ENCODE measurements at places on chromosomes 7 and 10. TPM values are rescaled to one million over a fixed set of nuclear protein-coding genes. Genes with fewer than 3 reads are reported as not detected.

DNA sequence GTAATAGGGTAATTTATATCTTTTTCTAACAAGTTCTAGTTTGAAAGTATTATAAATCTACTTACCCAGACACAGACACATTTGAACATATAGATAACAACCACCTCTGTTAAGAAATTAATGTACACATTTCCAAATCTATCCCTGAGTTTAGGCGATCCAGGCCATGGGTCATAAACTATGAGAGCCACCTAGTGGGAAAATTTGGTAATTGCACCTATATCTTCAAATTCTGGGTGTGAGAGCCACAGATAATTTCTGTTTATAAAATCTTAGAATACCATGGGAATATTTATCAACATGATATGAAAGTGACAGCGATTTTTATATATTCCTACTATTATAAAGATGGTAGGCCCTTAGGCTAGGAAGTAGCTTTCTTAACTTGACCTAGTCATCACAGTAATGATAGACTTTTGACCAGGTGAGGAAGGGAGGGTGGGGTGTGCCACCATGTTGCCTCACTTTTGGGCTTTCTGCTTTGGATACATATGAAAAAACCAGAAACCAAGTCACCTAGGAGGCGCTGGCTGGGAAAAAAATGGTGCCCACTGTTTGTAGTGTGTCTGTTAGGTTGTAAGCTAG lies 8.0 kb upstream of the EPHA1 start:
- no peak for DNase-seq

SNX10 gene
- 5.6 TPM for total RNA-seq

ACTR1A gene
- 97.6 TPM for total RNA-seq

DNA sequence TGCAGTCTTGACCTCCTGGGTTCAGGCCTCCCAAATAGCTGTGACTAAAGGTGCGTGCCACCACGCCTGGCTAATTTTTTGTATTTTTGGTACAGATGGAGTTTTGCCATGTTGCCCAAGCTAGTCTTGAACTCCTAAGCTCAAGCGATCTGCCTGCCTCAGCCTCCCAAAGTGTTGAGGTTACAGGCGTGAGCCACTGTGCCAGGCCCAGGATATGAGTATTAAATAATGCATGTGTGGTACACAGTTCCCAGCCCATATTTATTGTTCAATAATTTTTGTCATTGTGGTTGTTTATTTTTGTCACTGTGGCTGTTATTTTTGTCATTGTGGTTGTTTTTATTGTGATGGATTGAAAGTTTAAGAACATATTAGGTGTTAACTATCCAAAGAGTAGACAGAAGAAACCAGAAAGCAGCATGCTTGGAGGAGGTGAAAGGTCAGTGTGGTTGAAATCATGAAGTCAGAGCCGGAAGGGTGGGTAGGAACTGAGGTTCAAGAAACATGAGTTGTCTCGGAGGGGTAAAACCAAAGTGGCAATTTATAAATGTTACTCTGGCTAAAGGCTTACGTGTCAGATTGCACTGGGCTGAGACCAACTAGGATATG lies 45.0 kb downstream of the MRC1 start:
- no peak for DNase-seq

ATOH7 gene
- total RNA-seq = 0.63 TPM

- DNase-seq = no peak
These were observed 453.5 kb downstream of the TYW1 start for GRCh38 chr7:67450171-67450570.

GRCh38 chr7:19982841-19983835 lies 209.7 kb upstream of the TMEM196 start:
- peak; percentile 54 for DNase-seq

MEIG1 gene
- total RNA-seq = 7.8 TPM

- no peak for DNase-seq
These were observed 2.4 kb downstream of the OTUD1 start for GRCh38 chr10:23441251-23441650.

ATG9B gene
- total RNA-seq = 29.7 TPM

NXPH1 gene
- total RNA-seq = 0.37 TPM

MALRD1 gene
- total RNA-seq = 19.3 TPM

SPDYE16 gene
- 0.68 TPM for total RNA-seq

GRCh38 chr7:123719197-123719721 lies 29.5 kb downstream of the WASL start:
- DNase-seq = peak; percentile 45

DNA sequence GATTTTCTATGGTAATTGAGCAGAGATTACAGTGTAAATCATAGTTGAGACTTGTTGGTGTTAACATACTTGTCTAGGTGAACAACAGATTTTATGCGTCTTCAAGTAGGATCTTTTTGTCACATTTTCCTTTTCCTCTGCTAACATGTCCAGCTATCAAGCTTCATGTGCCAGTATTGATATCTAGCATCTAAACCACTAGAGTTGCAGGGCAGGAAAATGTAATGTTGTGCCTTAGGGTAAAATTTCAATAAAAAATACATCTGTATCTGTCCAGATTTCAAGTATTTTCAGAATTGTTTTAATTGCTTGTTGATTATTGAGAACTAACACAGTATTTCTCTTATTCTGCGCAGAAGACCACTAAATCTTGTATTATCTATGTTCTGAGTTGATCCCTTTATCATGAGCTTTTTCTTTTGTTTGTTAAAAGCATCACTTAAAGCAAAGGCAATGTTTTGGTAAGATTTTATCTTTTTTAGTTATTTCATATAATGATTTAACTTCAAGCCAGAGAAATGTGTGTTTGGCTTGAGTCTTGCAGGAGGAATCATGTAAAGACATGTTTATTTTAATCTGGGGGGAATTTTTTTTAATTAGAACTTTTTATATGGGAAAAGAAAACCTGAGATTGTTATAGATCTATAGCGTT lies 16.5 kb downstream of the BICC1 start:
- no peak for DNase-seq

GRCh38 chr7:21965291-21965690 lies 19.6 kb upstream of the CDCA7L start:
- no peak for DNase-seq

GRCh38 chr10:16929069-16929468 lies 111.8 kb upstream of the RSU1 start:
- DNase-seq = no peak

GRCh38 chr7:99473315-99473596 lies 566 bp downstream of the ZNF789 start:
- peak; percentile 53 for DNase-seq

GRCh38 chr7:105250706-105251105 lies 138.0 kb downstream of the SRPK2 start:
- DNase-seq = no peak

- DNase-seq = no peak
These were observed 242.0 kb downstream of the ARHGAP12 start for GRCh38 chr10:31686599-31686998.

- DNase-seq = no peak
These were observed 24.7 kb downstream of the AFAP1L2 start for GRCh38 chr10:114379631-114380041.

DNA sequence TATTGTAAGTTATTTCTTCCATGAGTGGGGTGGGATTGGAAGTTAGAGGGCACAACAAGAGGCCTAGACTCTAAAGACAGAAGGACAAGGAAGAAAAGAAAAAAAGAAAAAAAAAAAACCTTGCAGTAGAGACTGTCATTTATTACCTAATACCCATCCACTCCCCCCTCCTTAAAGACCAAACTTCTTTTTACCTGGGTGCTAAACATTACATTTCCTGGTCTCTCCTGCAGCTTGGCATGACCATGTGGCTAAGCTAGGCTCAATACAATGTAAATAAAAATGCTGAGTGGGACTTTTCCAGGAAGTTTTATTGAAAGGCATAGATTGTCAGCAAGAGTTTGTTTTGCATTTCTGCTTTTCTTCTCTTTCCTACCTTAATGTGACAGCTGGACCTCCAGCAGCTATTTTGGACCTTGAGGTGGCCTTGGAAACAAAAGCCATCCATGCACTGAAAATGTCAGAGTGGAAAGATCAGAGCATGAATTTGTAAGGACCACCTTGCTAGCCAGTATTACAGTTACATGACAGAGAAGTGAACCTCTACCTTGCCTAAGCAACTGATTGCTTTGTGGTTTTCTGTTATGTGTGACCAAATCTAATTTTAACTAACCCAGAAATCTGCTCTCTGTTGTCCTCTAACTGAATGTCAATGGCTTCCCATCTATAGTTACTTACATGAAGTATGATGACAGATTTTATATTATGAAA lies 81.3 kb upstream of the SFMBT2 start:
- DNase-seq = no peak

GRCh38 chr7:124152859-124153692 lies 120.2 kb upstream of the TMEM229A start:
- peak; percentile 29 for DNase-seq

SH2D4B gene
- 1.1 TPM for total RNA-seq

DNA sequence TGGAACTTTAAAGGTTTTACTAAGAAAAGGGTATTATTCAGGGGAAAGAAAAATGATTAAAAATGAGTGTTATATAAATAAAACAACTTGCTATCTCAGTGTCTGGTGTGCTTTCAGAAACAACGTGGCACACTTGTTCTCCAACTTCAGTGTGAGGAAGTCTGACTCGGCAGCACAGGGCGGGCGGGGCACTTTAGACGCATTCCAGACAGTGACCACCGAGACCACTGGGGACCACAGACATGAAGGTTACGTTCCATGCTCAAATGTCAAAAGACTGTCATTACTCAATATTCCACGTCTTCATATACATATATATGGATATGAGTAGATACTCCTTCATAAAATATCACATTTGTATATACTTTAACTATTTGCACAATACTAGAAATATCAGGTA lies 87.0 kb downstream of the LARP4B start:
- no peak for DNase-seq

RAMP3 gene
- 23.8 TPM for total RNA-seq

DNA sequence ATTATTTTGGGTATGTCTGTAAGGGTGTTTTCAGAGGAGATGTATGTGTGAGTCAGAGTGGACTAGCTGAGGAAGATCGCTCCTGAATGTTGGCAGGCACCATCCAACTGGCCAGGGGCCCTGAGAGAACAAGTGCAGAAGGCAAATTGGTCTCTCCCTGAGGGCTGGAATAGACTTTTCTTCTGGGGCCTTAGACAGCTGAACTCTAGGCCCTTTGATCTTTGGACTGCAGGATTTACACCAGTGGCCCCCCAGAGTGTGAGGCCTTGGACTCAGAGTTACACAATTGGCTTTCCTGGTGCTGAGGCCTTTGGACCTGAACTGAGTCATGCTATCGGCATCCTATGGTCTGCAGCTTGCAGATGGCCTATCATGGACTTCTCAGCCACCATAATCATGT lies 217.2 kb downstream of the REEP3 start:
- DNase-seq = no peak

HYAL4 gene
- 6.8 TPM for total RNA-seq

HTR7 gene
- 8.3 TPM for total RNA-seq

KCND2 gene
- total RNA-seq = 5.1 TPM

- no peak for DNase-seq
These were observed 410.4 kb upstream of the GALNT17 start for GRCh38 chr7:70721500-70721899.

NKX2-3 gene
- total RNA-seq = 0.19 TPM

GRCh38 chr10:11475831-11476434 lies 135.5 kb downstream of the USP6NL start:
- DNase-seq = no peak

DNA sequence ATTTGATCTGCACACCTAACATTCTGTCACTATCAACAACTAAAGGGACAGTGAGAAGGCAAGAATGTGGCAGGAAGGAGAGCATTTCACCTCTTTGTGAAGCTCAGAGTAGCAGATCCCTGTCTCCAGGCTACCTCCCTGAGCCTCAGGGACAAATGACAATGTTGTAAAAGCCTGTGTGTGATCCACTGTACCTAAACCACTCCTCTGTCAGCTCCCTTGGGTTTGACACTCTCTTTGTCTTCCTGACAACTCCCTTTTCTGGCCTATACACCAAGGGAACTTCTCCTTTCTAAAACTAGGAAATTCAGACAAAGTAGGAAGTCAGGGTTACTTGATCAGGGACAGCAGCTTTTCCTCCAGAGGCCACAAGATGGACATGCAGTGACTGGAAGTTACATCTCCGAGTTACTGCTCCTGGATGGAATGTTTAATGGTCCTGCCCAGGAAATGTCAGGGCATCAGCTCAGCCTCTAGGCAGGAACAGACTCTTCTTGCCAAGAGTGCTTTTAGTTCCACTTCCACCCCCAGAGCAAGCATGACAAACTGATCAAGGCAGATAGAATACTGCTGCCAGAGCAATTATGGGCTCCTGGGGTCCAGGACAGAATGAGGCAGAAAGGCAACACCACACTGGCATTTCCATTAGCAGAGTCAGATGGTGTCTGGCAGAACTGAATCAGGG lies 1014.5 kb upstream of the LRRTM3 start:
- DNase-seq = no peak

MSANTD7 gene
- 14.3 TPM for total RNA-seq

- no peak for DNase-seq
These were observed 89.4 kb downstream of the C10orf90 start for GRCh38 chr10:126580873-126581647.

GRCh38 chr10:18665815-18666558 lies 6.8 kb downstream of the ARL5B start:
- no peak for DNase-seq

DNA sequence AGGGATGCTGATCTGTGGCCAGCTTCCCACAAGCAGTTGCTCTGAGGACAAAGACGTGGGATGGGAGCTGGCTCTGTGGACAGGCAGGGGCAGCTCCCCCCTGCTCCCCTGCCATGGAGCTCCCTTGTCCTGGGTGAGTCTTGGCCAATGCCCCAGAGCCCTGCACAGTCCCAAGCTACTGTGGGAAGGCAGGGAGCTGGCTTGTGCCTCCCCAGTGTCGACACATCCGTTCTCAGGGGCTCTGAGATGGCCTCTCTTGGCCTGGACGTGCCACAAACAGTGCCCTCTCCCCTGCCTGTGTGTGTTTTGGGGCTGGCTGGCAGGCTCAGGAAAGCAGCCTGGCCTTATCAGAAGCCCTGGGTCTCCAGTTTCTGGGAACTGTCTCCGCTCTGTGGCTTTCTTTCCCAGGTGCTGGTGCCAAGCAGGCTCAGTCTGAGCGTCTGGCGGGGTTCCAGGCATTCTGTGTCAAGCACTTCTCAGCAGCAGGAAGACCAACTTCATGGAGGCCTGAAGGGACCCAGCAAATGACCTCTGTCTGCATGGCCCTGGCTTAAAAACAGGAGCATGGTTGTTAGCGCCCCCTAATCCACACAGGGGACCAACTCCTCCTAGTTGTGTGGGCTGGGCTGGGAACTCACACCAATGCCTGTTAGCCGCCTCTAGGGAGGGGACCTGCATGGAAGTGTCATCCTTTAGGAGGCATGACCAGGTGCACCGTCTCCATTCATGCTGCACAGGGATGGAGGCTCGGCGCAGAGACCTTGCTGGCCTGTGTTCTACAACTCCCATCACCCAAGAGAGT lies 375.2 kb downstream of the RPS24 start:
- peak; percentile 78 for DNase-seq

CYP2C19 gene
- 0.24 TPM for total RNA-seq

- DNase-seq = no peak
These were observed 224.9 kb downstream of the ACTR3B start for GRCh38 chr7:152984421-152984820.

GRCh38 chr10:44989597-44990301 lies 11.0 kb upstream of the ZNF22 start:
- DNase-seq = peak; percentile 13

- no peak for DNase-seq
These were observed 139.2 kb downstream of the ETV1 start for GRCh38 chr7:13850185-13850752.

- no peak for DNase-seq
These were observed 374.8 kb upstream of the AKR1E2 start for GRCh38 chr10:4450981-4451908.

GRCh38 chr10:16519908-16520861 lies 1.5 kb downstream of the C1QL3 start:
- no peak for DNase-seq
